Stimulated activated CD4-positive, alpha-beta T cell treated with anti-CD3 and anti-CD28 coated beads, Interleukin-2, amount 100 ng/mL, for 48 hours (primary cell): ENCODE measurements at places on chromosomes 16 and 17.

DNA sequence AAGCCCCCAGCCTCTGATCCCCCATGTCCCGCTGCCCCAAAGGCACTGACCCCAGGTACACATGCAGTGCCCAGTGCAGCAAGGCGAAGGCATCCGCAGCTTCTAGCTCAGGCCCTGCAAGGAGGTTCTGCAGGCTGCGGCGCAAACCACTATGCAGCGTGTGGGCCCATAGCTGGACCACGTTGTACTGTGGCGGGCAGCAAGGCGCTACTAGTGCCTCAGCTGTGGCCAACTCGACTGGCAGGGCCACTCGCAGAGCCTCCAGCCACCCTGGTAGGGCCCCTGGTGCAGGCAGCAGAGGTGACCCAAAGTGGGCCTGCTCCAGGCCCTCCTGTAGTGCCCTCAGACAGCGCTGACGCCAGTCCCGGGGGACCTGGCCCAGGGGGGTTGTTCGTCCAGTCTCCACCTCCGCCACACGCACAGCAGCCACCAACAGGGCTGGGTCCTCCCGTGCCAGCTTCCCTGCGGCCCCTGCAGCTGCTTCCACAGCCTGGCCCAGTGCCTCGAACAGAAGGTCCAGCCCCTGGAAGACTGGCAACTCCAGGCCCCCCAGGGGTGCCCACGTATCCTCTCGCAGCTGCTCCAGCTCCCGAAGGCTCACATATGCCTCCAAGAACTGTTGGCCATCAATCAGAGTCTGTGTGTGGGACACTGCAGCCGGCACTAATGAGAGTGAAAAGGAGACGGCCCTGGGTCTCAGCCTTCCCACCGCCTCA, 2.6 kb downstream of the EXOC3L1 start:
- no peak for DNase-seq

DNA sequence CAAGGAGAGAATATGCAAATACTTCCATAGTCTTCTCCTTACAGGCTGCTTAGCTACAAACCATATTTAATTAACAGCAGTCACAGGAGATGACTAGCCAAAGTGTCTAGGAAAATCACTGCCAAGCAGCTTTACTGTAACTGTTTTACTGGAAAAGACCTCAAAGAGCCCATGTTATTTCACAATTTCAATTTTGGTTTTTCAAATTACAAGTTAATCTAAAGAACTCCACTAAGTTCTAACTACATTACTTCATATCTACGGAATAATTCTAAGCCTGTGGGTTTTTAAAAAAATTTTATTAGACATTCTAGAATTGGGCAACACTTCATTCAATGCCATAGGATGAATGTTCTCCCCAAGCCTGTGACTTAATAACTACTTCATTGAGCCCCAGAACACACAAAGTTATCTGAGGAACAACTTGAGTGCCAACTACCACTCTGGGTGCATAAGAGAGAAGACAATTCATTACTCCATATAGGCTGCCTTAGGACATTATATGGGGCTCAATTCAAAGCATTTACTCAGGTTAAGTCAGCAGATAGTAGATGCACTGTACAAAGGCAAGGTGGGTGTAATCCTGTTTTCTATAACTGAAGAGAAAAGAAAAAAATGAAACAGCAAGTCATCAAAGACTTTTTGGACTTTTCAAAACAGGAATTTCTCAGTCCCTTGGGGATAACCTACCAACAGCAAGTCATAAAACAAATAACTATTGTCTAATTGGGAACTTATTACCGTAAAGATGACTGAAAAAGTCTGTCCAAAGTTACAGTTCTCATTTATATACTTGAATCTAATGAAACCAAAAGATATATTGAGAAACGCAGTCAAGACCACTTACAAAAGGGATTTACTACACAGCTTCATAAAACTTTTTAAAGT, 33.0 kb downstream of the STAT3 start:
- no peak for DNase-seq

GRCh38 chr16:4747906-4748681, 13.8 kb downstream of the DNAAF8 start:
- DNase-seq, result no peak

- DNase-seq, result no peak
Measured at GRCh38 chr17:13337864-13338371, 263.8 kb downstream of the HS3ST3A1 start.

DNA sequence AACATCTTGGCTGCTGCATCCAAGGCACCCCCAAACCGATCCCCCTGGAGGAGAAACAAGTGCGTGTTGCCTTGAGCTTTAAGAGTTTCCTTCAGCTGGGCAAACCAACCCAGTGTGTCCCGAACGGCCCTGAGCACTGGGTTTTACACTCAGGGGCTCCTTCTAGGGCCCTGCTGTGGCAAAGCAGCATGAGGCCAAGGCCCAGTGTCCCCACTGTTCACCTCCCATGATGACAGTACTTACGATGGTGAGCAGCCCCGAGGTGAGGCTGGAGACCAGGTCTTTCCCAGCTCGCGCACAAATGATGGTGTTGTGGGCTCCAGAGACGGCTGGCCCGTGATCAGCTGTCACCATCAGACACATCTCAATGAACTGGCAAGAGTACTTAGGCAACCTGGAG, 6.6 kb upstream of the KLHL11 start:
- no peak for DNase-seq

DNA sequence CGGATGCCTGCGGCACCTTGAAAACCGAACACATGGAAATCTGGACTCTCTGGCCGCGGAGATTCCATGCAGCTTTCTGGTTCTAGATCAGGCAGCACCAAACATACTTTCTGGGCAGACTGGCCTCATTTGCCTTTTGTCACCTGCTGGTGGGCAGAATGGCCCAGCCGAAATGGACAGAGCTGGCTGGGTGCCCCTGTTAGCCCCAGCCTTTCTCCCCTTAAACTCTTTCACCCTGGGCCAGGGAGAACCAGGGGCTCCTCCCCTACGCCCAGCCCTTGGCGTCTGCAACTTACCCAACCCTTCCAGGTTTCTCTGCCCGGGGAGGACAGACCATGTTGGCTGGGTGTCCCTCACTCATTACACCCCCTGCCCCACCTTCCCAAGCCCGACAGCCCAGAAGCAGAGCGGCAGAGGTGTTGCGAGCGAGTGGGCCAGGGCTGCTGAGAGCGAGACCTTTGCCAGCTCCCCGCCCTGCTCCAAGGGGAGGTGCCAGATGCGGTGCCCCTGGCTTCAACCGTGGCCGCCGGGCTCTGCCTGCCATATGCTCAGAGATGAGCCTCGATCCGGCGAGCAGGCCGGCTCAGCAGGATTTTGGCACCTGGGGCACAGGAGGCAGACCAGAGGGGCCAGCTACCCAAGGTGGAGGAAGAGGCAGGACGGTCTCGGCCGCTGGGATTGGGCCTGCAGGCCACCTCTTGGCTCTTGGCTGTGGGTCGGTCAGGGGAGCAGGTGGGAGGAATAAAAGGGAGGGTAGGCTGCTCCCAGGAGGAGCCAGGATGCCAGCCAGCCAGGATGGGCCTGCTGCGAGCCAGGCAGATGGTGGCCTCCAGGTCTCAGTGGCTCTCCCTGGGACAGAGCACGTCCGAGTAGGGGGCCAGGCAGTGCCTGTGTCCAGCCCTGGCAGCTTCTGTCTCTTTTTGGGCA, 191.3 kb downstream of the NTN1 start:
- no peak for DNase-seq

GRCh38 chr16:83769397-83770008, 38.3 kb upstream of the HSBP1 start:
- DNase-seq, result no peak

GRCh38 chr17:40314584-40314956, 5.6 kb downstream of the RARA start:
- DNase-seq, result peak; percentile 75

- DNase-seq, result peak; percentile 64
Measured at GRCh38 chr16:30032083-30032819, 1.2 kb upstream of the TLCD3B start.

- DNase-seq, result no peak
Measured at GRCh38 chr17:44768505-44769142, 9.8 kb downstream of the ADAM11 start.

- no peak for DNase-seq
Measured at GRCh38 chr16:73025151-73025855, 22.6 kb downstream of the ZFHX3 start.

GRCh38 chr17:73196500-73196899, 3.6 kb downstream of the COG1 start:
- DNase-seq, result no peak

GRCh38 chr17:65953316-65954147, 238.4 kb downstream of the CEP112 start:
- no peak for DNase-seq

DNA sequence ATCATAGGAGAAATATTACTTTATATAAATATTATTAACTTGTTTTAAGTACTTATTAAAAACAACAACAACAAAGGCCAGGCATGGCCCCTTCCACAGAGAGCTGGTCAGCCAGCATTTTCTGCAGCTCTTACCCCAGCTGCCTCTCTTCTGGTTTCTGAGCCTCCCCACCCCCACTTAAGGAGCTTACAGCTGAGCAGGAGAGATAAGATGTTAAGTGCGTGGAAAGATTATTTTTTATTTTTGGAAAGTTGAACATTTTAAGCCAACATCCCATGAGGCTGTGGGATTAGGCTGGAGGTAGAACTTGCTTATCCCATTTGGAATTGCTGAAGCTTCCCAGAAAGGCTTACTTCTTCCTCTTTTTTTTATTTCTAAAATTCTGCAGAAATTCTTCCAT, 401.2 kb downstream of the SEC14L1 start:
- DNase-seq, result no peak

- no peak for DNase-seq
Measured at GRCh38 chr16:3186946-3187690, 886 bp upstream of the OR1F1 start.

GRCh38 chr16:54843424-54843750, 87.3 kb upstream of the IRX5 start:
- DNase-seq, result no peak

DNA sequence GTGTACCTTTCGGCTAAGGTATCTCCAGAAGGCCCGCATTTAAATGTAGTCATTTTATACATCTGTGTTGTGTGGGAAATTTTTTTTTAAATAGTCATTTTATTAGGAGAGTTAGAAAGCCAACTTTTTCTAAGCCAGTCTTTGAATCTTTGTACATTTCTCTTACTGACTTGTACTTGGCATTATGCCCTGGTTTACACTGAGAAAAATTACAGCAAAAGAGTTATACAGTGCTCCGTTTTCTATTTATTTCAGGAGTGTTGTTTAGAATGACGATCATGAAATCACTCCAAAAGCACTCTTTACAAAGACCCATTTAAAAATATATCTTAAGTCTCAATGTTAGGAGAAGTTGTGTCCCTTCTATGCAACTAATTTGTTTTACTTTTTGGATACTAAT, 91.8 kb downstream of the CYB561 start:
- DNase-seq, result no peak

GRCh38 chr17:78526231-78527025, 50.8 kb downstream of the DNAH17 start:
- no peak for DNase-seq

DNA sequence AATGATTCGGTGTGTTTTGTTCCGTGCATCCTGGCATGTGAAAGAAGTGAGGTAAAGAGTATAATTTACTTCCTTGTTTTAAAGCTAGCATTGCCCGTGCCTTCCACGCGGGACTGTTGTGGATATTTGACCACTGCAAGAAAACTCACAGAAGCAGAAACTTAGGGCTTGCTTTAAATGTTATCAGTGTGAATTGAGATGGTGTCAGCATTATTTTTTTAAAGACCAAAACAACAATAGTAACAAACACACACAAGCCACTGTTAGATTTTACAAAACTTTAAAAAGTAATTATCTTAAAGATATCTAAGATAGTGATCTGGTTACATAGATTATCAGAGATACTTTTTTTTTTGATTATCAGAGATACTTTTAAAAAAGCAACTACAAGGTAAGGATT, 47.4 kb downstream of the WWOX start:
- no peak for DNase-seq

- no peak for DNase-seq
Measured at GRCh38 chr17:497241-498034, 144.8 kb upstream of the RPH3AL start.

GRCh38 chr16:23826528-23827045, 9.2 kb upstream of the PRKCB start:
- DNase-seq, result no peak

- DNase-seq, result no peak
Measured at GRCh38 chr17:50536683-50537646, 4.4 kb downstream of the EPN3 start.

GRCh38 chr16:56266641-56267607, 75.6 kb downstream of the GNAO1 start:
- DNase-seq, result no peak

DNA sequence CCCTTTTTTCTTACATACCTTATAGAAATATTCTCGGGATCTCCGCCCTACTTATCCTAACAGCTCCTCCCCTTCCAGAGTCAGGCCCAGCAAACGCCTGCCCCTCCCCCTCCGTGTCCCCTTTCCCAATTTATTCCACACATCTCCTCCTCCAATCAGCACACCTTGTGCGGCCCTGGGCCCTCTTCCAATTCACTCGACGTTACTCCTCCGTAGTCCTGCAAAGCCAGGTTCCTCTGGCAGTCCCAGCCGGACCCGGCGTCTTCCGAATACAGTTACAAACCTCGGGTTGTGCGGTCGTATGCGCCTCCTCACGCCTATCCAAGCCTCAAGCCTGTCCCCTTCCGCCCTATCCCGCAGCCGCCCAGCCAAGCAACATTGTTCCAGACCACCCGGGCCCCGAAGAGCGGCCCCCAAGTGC, 677 bp downstream of the CBX1 start:
- no peak for DNase-seq

GRCh38 chr17:45789874-45790273, 5.8 kb downstream of the CRHR1 start:
- no peak for DNase-seq

GRCh38 chr17:66485309-66485947, 183.0 kb downstream of the PRKCA start:
- DNase-seq, result no peak

DNA sequence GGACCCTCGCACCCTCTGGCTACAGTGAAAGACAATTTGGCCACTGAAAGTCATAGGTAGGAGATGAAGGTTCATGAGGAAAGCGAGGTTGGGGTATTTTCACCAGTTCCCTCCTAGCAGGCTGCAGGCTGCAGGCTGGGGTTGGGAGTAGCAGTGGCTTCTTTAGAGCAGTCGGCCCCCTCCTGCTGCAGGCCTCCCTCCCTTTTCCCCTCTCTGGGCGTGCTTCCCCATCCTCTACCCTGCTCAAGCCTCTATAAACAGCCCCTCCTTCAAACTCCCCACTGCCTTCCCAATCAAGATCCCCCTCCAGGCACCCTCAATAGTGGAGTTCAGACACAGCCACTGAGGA, 41.8 kb downstream of the GAS7 start:
- DNase-seq, result no peak

GRCh38 chr17:61750656-61751055, 112.7 kb downstream of the BRIP1 start:
- DNase-seq, result no peak

- DNase-seq, result no peak
Measured at GRCh38 chr16:10791048-10791447, 27.5 kb downstream of the TVP23A start.

GRCh38 chr17:44137891-44138709, 3.6 kb upstream of the HROB start:
- peak; percentile 61 for DNase-seq

GRCh38 chr16:30659507-30660423, 1.5 kb downstream of the FBRS start:
- peak; percentile 32 for DNase-seq

GRCh38 chr17:30505868-30506417, 28.7 kb downstream of the GOSR1 start:
- DNase-seq, result no peak
